Mesothelial cell of epicardium (in vitro differentiated cells): ENCODE measurements at places on chromosomes 12 and 14.

GRCh38 chr12:75746621-75747020 is 235.2 kb upstream of the KRR1 start:
- DNase-seq: no peak

DNA sequence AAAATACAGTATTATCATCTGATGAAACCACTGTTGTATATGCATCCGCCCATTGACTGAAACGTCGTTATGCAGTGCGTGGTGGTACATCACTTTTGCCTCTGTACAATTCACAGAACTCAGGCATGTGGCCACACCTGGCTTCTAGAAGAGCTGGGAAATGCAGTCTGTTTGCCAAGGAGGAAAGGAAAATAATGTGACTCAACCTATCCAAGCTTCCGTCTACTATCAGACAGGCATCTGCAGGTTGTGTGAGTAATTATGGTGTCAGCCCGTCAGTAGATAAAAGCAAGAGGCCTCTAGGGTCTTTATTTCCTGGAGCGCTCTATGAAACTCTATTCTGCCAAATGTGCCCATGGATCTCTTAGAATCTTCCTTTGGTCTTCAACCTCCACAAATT is 111.6 kb downstream of the BBS10 start:
- no peak for DNase-seq

- DNase-seq: no peak
Observed at GRCh38 chr12:54700301-54700700, 52.1 kb upstream of the DCD start.

GRCh38 chr14:58805057-58805456 is 167.3 kb downstream of the DACT1 start:
- no peak for DNase-seq

- DNase-seq: no peak
Observed at GRCh38 chr12:114933428-114934160, 249.6 kb upstream of the TBX3 start.

GRCh38 chr12:82954572-82954971 is 267.9 kb downstream of the TMTC2 start:
- no peak for DNase-seq

DNA sequence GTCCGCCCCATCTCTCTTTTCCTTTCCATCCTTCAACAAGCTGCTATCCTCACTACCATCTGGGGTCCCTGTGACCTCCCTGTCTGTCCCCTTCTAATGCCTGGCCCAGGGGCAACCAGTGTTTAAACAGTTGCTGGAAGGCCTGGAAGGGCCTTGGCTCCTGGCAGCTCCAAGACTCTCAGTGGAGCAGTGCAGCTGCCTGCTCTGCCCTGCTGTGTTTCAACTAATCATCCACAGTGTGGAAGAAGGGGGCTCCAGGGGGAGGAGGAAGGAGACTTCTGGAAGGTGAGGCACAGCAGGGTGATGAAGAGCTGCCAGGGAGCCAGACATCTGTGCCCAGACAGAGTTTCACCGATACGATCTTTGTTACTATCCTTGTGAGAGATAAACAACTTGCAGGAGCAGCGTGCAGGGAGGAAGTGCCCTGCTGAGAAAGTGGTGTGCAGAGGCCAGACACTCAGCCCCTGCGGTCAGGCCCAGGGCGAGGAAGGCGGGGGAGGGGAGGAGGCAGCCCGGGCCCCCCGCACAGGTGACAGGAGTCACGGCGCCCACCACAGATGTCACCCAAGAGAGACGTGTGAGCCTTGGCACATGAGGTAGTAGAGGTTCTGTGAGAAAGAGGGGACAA is 1061.8 kb downstream of the BCL11B start:
- no peak for DNase-seq

- no peak for DNase-seq
Observed at GRCh38 chr12:22900401-22900800, 275.4 kb downstream of the ETNK1 start.

DNA sequence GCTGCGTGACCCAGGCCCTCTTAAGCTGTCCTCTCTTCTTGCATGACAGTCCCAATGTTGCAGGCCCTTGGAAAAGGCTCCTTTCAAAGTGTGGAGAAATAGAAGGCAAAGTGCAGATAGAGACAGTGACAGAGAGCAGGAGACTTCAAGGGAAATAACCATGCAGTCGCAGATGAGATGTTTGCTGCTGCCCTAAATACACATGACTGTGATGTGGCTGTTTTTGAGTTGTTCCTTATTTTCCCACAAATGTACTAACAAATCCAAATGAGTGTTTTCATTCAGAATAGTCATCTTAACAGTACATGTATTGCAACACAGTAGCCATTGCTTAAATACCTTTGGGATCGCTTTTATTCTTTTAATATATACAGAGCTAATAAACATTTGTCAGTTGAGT is 101.6 kb downstream of the SLC15A5 start:
- DNase-seq: no peak

GRCh38 chr12:111766608-111767361 is at the start of gene ALDH2:
TSS of gene ALDH2 (plus strand) at chr12:111766933. CDS start at chr12:111766983, 50 bp downstream.
- DNase-seq: peak; percentile 57

- no peak for DNase-seq
Observed at GRCh38 chr12:74021937-74022336, 515.7 kb upstream of the ATXN7L3B start.

- DNase-seq: no peak
Observed at GRCh38 chr14:29741909-29742401, 185.7 kb downstream of the PRKD1 start.

- DNase-seq: no peak
Observed at GRCh38 chr14:77212097-77212870, 30.7 kb downstream of the TMEM63C start.

- no peak for DNase-seq
Observed at GRCh38 chr14:23171222-23171975, 12.1 kb downstream of the SLC7A8 start.

- DNase-seq: no peak
Observed at GRCh38 chr12:28340261-28341045, 150.2 kb downstream of the CCDC91 start.

DNA sequence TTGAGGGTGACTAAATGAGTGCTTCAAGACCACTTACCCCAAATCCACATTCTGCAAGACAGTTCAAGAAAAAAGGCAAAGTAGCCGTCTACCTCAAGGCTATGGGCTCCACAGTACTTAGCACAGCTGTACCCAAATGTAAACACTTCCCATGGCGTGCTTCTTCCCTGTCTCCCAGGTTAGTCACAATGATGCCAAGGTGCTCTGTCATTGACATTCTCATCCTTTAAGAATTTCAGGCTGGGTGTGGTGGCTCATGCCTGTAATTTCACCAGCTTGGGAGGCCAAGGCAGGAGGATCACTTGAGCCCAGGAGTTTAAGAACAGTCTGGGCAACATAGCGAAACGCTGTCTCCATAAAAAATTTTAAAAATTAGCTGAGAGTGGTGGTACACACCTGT is 51.2 kb upstream of the CERS5 start:
- no peak for DNase-seq

- DNase-seq: no peak
Observed at GRCh38 chr12:5783289-5783920, 161.7 kb downstream of the ANO2 start.

GRCh38 chr14:94568186-94568585 is 6.9 kb downstream of the SERPINA4 start:
- DNase-seq: no peak

DNA sequence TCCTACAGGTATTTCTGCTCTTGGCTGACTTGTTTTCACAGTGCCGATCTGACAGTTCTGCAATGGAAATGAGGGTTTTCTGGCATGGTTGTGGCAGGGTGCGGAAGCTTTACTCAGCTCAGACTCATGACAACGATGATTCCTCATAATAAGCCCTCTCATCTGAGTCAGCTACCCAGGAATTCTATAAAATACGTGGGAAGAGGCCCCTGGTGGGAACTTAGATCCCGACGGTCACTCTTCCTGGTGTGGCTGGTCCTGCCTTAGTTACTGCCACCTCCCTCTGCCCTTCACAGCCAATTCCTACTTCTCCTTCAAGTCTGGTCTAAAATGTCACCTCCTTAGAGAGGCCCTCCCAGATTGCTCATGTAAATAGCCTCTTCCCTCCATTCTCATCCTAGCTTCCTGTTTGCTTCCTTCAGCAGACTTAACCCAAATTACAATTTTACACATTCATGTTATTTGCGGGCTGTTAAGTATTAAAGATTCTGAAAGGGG is 104.2 kb upstream of the MAP1LC3B2 start:
- DNase-seq: no peak

DNA sequence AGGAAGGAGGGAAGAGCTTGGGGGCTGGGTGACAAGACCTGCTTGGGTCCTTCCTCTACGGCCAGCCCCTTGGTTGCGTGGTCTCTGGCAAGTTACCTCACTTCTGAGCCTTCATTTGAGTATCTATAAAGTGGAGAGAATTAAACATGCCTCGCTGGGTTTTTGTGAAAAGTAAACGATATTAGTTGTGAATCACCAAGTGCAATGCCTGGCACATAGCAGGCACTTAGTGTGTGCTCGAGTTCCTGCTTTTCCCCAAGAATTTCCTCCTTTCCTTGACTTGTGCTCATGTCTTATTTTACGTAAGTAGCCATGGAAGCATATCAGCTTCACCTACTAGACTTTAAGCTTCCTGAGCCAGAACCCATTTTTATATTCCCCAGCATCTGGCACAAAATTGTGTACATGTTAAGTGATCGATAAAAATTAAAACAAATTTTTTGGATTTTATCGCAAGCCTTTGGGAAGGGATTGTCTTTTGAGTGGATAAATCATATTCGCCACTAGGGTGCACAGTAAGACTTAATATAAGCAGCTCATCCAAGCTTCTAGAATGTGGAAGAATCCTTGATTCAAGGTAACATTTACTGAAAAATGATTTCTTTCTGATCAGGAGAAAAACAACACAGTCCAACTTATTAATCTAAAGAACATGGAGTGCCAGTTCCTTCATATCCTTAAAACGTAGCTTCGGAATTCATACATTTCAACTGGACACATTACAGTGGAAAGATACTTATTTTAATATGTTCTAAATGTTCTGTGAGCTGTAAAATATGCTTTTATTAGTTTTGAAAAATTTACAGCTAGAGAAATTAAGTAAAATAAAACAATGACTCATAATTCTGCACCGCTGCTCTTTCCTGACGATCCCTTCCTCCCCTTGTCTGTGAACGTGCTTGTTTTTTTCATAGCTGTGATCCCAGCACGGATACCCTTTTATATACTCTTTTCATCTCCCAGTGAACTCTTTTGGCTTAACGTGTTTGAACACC is 62.0 kb downstream of the SLC25A47 start:
- no peak for DNase-seq

DNA sequence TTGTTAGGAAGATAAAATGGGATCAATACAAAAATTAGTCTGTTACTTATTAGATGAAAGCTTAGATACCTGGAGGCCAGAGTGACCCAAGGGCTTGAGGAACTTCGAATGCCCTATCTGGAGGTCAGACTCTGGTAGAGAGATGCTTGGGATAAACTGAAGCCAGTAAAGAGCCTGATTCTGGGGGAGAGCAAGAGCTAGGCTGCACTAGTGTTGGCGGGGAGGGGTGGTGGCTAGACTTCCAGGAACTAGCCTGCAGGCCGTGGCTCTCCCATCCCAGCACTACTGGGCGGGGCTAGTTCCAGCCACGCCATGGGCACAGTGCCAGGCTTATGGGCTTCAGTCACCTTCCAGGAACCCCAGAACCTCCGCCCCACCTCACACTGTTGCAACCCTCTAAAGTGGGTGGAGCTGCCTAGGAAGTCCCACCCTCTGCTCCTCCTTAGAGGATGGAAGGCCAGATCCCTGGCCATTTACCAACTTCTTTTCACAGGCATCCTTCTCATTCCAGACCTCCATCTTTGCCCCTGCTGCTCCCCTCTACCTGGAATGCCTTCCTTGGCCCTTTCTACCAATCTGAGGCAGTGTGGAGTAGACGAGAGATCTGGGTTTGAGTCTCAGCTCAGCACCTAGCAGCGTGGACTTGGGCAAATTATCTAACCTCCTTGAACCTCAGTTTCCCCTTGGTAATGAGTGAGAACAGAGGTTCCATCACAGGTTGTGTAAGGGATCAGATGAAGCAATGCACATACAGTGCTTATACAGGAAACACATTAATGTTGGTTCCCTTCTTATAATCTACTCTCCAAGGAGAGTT is 6.3 kb upstream of the NFE2 start:
- DNase-seq: no peak

GRCh38 chr14:72618424-72618823 is 275.5 kb downstream of the DPF3 start:
- no peak for DNase-seq

GRCh38 chr12:96146747-96147146 is 47.4 kb upstream of the ELK3 start:
- no peak for DNase-seq

GRCh38 chr12:84113666-84114065 is 798.9 kb downstream of the SLC6A15 start:
- DNase-seq: no peak

DNA sequence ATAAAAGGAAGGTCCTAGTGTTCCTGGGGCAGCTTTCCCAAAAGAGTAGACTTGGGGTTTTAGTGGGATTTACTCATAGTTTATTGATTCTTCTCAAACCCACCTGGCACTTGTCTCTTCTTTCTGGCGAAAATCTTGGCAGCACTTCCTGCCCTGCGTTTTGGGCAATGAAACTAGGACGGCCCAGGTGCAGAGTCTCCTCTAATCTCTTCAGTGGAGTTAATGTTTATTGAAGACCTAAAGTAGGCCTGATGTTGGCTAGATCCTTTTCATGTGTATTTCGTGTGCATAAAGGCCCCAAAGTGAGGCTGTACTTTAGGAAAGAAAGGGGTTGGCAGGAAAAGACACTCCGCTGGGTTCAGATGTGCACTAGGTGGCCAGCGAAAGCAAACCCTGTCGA is 5.1 kb downstream of the WNT5B start:
- no peak for DNase-seq

DNA sequence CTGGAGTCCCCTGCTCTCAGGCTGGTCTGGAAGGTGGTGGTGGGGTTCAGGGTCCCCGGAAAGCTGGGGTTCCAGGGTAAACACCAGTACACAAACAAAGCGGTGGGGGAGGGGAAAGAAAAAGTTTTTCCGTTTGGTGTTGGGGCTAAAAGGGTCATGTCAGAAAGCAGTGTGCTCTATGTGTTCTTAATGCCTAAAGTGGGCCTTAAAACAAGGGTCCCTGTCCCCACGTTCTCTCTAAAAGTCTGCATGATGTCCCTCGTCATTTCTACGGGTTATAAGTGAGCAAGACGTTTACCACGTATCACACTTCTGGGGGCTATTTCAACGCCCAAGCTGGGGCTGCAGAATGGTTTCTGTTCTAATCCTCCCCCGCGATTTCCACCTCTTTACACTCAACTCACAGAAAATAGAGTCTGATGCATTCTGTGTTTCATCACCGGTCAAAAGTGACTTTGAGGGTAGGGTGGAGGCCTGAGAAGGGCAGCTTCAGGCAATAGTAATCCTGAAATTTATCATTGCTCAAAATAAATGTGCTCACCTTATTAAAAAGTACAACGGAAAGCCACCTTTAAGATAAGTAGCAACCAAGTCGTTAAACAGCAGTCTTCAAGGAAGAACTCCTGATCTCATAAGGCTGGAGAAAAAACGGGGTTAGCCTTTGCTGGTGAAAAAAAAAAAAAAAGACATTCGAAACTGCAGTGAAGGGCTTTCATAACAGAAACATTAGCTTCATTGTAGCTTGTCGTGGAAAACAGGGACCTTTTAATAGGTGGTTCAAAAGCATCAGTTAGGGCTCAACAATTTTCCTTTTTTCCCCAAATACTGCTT is 63.9 kb upstream of the PTGR2 start:
- no peak for DNase-seq
